ENCODE measurements at places on chromosomes 4 and X.

DNA sequence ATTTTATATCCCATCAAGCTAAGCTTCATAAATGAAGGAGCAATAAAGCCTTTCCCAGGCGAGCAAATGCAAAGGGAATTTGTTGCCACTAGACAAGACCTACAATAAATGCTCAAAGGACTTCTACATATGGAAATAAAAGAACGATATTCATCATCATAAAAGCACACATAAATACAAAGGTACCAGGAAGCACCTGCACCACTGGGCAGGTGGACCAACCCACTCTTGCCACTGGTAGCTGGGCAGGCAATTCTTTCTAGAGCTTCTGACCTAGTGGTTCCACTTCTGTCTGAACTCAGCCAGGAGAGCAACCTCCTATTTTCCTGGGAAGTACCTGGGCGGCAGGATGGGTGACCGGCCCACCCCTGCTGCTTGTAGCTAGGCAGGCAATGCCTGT lies 237.2 kb upstream of the ITM2A start:
- no peak for DNase-seq

GRCh38 chrX:108438110-108438623 lies at the start of gene COL4A6:
Gene COL4A6, minus strand, starts transcription at chrX:108438422. Its CDS starts 226 bp downstream, at chrX:108438196.
- DNase-seq = no peak

- DNase-seq = no peak
These were observed 660.2 kb downstream of the ADGRL3 start for GRCh38 chr4:61860376-61860775.

DNA sequence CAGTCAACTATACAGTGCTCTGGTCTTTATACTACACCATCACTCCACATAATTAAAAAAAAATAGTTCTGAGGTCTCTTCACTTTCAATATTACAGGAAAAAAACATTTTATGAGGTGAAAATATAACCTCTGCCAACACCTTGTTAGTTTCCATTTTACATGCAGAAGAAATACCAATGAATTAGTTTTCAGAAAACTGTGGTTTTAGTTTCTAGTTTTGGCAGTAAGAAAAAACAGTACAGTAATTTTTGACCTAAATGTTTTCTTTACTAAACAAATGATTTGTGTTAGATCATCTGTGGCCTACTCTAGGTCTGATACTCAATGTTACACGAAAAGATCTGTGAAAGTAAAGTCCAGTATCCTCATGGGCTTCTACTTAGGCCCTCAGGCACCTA lies 10.0 kb downstream of the SULT1E1 start:
- DNase-seq = no peak

- no peak for DNase-seq
These were observed 326.1 kb downstream of the IL15 start for GRCh38 chr4:141962486-141962885.

GRCh38 chr4:186761393-186761792 lies 37.7 kb upstream of the FAT1 start:
- DNase-seq = no peak

GRCh38 chr4:127236889-127237288 lies 395.9 kb upstream of the INTU start:
- no peak for DNase-seq

- DNase-seq = no peak
These were observed 513.0 kb downstream of the FSTL5 start for GRCh38 chr4:161650812-161651211.

DNA sequence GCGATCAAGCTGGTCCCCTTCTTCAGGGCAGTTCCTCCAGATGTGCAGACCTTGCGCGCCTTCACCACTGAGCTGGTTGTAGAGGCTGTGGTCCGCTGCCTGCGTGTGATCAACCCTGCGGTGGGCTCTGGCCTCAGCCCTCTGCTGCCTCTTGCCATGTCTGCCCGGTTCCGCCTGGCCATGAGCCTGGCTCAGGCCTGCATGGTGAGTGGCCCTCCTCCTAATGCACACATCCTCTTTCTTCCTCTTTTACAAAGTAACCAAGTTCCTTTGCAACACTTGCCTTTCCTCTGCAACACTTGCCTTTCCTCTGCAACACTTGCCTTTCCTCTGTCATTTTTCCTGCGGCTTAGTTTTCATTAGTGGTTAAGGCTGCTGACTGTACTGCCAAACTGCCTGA lies 1.8 kb downstream of the CCDC22 start:
- no peak for DNase-seq

GRCh38 chrX:139972113-139972512 lies 6.8 kb upstream of the CXorf66 start:
- no peak for DNase-seq

Measured in GOT3 (cell line).